Activated naive CD8-positive, alpha-beta T cell treated with anti-CD3 and anti-CD28 coated beads, Interleukin-2, amount 10 ng/mL, durations not matched to agents 7 days and 5 days (primary cell): ENCODE measurements at places on chromosomes 4 and X. TPM values are rescaled to one million over a fixed set of nuclear protein-coding genes. Genes with fewer than 3 reads are reported as not detected.

- DNase-seq = no peak
Observed at GRCh38 chr4:154304679-154305078, 186.9 kb downstream of the DCHS2 start.

GRCh38 chrX:136251041-136251991, at the start of gene MAP7D3:
MAP7D3 (minus strand) TSS chrX:136251400; CDS start chrX:136251358, 42 bp downstream.
- DNase-seq = peak; percentile 69

GRCh38 chrX:14865201-14865600, 7.7 kb downstream of the FANCB start:
- no peak for DNase-seq

DNA sequence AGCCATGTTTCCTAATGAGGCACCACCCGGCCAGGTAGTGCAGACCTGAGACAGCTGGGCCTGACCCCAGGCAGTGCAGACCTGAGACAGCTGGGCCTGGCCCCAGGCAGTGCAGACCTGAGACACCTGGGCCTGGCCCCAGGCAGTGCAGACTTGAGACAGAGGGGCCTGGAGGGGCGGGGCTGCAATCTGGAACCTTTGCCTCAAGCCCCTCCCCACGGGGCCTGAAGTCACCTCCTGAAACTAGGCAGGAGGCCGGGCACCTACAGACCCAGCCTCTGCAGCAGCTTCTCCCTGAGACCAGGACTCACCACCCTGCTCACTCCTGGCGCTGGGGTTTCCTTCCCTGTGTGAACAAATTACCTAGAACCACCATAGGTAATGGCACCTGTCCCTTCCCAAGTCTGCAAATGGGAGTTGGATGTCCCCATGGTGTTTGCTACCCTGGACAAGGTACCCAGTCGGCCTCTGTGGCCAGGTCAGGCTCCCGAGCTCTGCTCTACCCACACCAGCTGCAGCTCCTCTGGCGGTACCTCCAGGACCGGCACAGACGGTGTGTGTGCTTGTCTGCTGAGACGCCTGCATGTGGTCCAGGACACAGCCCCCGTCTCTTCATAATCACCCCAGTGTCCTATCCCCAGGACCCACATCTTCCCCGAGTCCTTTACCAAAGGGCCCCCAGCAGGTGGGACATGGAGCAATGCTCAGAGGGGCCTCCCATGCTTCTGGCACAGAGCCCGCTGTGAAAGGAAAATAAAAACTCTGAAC, 53.1 kb upstream of the C4orf50 start:
- DNase-seq = no peak

- no peak for DNase-seq
Observed at GRCh38 chr4:172104539-172104938, 291.3 kb downstream of the GALNTL6 start.

DNA sequence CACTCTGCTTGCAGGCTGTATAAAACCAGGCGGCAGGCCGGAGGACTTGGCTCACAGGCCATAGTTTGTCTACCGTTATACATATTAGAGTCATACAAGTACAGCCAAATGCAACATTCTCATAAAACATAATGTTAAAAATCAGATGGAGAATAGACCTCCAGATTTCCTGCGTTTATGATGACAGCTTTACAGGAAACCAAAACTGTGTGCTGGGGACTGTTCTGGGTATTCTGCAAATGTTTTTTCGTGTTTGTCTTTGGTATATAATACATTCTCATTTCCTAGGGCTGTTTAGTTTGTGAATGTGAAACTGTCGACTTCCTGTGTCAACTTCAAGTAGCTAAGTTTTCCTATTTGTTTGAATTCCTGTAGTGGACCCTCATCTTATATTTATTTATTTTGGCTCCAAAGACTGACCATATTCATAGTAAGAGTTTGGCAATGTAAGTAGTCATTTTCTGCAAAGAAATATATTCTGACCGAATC, 79.5 kb upstream of the FAM9C start:
- no peak for DNase-seq

DNA sequence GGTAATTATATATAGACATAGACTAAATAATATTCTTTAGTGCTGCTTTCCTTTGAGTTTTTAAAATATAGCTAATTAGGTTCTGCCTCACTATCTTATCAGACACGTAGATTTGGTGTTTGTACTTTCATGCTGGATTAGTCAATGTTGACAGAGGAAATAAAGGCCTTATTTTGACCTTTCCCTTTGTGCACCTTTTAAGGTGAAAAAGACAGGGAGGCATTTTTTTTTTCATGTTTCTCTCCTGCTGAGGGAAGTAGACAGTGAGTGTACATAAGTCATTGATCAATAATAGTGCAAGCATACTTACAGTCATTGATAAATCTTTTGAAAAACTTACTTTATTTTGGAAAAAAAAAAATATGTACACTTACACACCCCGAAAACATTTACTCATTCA, 467.8 kb downstream of the GRXCR1 start:
- DNase-seq = no peak

Gene CPXCR1
- total RNA-seq = not detected

Gene RS1
- total RNA-seq = not detected
